Activated CD4-positive, alpha-beta T cell treated with anti-CD3 and anti-CD28 coated beads for 4 hours (primary cell): ENCODE measurements at places on chromosomes 16 and 17.

- no peak for DNase-seq
These were observed 13.5 kb downstream of the CUEDC1 start for GRCh38 chr17:57941384-57942370.

DNA sequence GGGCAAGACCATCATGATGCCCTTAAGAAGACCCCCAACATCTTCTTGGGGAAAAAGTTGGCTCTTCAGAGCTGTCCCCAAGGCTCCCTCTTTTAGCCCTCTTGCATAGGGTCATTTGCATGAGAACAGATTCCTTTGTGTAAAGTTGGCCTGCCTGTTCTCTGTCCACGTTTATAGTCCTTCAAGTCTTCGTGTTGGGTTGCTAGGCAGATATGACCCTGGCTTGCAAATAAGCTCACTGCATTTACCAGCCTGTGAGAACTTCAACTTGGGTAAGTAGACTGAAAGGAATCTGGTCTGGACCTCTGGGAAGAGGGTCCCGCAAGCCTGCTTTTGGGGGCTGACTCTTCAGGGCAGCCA is 2.9 kb downstream of the ARSG start:
- DNase-seq, result no peak

- DNase-seq, result no peak
These were observed 3.2 kb upstream of the SLC47A2 start for GRCh38 chr17:19719355-19720209.

GRCh38 chr16:10590342-10590741 is 9.9 kb upstream of the EMP2 start:
- DNase-seq, result no peak

- DNase-seq, result no peak
These were observed 77.1 kb downstream of the NXN start for GRCh38 chr17:902463-902862.

DNA sequence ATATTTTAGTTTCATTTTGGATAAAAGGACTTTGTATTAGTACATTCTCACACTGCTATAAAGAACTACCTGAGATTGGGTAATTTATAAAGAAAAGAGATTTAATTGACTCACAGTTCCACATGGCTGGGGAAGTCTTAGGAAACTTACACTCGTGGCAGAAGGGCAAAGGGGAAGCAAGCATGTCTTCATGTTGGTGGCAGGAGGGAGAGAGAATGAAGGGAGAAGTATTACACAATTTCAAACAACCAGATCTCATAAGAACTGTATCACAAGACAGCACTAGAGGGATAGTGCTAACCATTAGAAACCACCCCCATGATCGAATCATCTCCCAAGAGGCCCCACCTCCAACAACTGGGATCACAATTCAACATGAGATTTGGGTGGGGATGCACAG is 142.9 kb downstream of the USP31 start:
- DNase-seq, result no peak

GRCh38 chr17:27647765-27648164 is 16.8 kb downstream of the LGALS9 start:
- no peak for DNase-seq

- DNase-seq, result no peak
These were observed 27.1 kb downstream of the ARSG start for GRCh38 chr17:68318103-68318991.

- DNase-seq, result no peak
These were observed 32.2 kb downstream of the PRSS54 start for GRCh38 chr16:58262592-58262991.

GRCh38 chr17:28584434-28584833 is 7.7 kb upstream of the ALDOC start:
- DNase-seq, result no peak

DNA sequence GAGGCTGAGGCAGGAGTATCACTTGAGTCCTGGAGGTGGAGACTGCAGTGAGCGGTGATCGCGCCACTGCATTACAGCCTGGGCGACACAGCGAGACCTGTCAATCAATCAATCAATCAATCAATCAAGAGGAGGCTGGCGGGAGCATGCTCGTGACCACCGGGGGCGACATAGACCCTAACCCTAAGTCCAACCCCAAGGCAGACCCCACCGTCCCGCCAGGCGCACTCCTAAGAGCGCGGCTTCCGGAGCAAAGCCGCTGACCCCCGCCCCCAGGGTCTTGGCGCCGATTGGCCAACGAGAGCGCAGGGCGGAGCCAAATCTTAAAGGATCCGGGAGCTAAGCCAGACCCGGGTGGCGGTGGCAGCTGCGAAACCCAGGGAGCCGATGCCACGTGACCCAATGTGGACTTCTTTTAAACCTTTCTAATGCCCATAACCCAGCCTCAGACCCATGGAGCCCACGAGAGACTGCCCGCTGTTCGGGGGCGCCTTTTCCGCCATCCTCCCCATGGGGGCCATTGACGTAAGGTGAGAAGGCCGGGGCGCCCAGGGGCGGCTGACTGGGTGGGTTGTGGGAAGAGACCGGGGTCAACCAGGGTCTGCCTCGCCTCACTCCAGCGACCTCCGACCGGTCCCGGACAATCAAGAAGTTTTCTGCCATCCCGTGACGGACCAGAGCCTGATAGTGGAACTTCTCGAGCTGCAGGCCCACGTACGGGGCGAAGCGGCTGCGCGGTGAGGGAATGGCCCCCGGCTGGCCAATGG is at the start of gene RANGRF:
TSS of gene RANGRF (plus strand) at position 335 of the 767 bp plus-strand sequence. CDS start at position 454, 119 bp downstream.
- peak; percentile 76 for DNase-seq

GRCh38 chr16:81195885-81196534 is 42.5 kb upstream of the BCO1 start:
- no peak for DNase-seq

DNA sequence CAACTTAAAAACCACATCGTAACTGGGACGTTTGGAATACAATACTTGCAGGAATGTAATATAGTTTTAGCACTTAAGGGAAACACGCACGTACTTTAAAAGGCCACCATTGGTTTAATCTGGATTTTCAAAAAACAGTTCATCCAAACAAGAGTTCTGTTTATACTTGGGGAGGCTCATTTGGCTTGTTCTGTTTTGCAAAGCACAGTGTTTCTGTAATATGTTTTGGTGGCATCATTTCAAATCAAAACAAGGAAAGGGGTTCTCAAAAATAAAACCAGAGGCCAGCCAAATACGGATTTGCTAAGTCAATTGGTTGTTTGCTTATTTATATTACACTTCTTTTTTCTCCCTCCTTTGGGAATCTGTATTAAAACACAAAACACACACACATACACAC is 656.1 kb upstream of the SOX9 start:
- no peak for DNase-seq

GRCh38 chr16:85681255-85681654 is 7.5 kb downstream of the GINS2 start:
- no peak for DNase-seq

DNA sequence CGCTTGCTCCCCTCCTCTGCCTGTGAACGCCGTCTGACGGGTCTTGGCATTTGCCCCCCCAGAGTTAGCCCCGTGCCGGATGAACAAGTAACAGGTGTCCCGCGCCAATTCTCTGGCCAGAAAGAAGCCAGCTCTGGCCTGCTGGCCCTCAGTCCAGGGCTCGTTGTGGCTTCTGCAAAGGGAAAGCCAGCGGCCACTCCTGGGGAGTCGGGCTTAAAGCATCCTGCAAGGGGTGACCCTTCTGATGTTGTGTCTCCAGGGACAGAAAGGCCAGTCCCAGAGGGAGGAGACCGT is 18.4 kb upstream of the OSGIN1 start:
- no peak for DNase-seq

GRCh38 chr17:29291163-29291752 is 2.7 kb downstream of the NUFIP2 start:
- no peak for DNase-seq

GRCh38 chr17:43986225-43986981 is 18.0 kb upstream of the NAGS start:
- no peak for DNase-seq

- DNase-seq, result no peak
These were observed 6.0 kb upstream of the KCNH6 start for GRCh38 chr17:63516910-63517824.

DNA sequence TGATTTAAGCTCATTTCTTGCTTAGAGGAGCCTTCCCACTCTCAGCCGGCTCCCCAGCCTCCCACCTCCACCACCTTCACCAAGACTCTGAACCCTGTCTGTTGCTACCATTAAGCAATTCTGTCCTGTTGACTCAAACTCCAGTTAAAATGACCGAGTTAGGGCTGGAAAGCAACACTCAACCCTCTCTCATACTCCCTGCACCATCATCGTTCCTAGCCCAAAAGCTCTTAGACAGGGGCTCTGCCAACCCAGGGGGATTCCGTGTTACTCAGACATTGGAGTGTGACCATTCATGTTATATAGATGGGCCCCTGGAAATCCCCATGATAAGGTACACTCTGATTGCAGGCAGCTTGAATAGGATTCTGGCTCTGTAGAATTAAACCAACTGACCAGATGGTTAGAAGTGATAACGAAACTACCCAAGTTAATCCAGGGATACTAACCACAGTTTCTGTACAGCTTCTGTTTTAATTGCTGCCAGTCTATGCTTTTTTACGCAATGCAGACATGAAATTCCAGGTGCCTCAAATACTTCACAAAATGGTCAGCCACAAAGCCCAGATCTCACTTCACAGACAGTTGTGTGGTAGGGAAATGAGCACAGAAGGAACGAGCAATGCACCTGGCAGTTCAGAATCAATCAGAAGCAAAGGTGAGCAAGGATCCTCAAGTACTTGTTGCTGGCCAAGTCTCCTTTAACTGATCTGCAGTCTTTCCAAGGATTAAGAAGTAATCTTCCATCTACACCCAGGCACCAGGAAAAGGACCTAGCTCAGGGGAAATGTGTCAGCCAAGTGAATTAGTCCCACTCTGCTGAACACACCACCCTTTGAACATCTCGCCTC is 2.1 kb downstream of the SSTR2 start:
- no peak for DNase-seq

DNA sequence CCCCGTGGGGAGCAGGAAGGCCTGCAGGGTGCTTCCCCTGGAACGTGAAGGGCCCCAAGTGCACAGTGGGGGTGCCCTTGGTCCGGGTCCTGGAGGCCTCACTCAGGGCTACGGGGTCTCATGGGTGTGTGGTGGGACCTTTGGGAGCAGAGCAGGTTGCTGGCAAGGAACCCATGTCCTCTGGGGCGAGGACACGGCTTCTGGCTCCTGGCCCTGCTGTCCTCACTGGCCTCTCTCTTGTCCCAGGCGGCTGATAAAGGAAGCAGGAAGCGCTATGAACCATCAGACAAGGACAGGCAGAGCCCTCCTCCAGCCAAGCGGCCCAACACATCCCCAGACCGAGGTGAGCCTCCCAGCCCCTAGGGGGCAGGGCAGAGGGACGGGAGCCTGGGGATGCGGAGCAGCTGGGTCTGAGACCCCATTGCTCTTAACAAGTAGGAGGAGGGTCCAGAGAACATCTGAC is 9.8 kb upstream of the IL17C start:
- DNase-seq, result no peak

GRCh38 chr16:65641049-65641761 is 519.3 kb upstream of the CDH11 start:
- DNase-seq, result no peak

DNA sequence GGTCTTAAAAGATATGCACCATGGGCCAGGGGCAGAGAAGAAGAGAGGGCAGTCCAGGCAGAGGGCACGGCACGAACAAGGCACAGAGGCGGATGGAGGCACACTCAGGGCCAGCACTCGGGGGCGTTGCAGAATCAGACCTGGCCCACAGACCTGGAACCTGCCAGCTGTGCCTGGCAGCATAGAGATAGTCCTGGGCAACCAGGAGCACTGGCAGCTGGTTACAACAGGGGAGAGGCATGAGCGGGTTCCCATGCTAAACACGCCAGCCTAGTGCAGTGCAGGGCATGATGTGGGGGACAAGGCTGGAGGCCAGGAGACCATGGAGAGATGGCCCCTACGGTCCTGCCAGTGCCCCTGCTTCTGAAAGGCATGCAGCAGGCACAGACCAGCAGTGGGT is 56.9 kb upstream of the RBFOX3 start:
- DNase-seq, result no peak

- no peak for DNase-seq
These were observed 772 bp upstream of the NUP93 start for GRCh38 chr16:56728980-56729734.

- DNase-seq, result no peak
These were observed 77.4 kb upstream of the SMIM36 start for GRCh38 chr17:55588446-55589242.

- no peak for DNase-seq
These were observed 44.8 kb upstream of the NOG start for GRCh38 chr17:56548661-56549060.

DNA sequence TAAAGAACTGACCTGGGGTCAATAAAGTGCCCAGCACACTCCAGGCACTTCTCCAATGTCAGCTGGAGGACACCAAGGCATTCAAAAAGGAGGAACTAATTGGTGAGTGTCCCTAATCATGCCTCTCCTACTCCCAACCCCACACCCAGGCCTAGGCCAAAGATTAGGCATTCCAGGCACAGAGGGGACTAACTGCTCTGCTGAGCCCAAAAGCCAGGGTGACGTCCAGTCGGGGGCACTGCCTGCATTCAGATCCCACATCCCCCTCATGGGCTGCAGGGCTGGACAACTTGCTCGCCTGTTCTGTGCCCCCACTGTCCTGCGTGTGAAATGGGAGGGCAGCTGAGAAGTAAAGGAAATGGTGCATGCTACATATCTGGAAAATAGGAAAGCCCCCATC is 115.4 kb downstream of the DYNLRB2 start:
- DNase-seq, result no peak

- no peak for DNase-seq
These were observed 424.9 kb downstream of the SOX9 start for GRCh38 chr17:72545766-72546165.

- DNase-seq, result no peak
These were observed 23.6 kb upstream of the ATP5MC1 start for GRCh38 chr17:48868916-48869500.

DNA sequence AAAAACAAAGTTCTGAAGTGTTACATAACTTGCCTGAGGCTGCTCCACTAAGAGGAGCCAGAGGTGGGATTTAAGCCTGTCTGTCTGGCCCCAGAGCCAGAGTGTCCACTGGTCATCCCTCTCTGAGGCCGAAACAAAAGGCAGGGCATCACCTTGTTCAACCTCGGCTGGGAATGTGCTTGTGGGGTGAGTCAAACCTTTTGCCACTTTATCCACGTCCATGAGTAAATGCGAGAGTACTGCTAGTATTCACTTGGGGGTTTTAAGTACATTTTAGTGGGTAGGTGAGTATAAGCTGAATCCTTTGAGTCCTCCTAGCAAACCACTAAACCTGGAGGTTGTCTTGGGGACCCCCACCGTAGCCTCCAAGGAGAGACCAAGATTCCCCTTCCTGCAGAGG is 103.5 kb downstream of the STX8 start:
- DNase-seq, result no peak

DNA sequence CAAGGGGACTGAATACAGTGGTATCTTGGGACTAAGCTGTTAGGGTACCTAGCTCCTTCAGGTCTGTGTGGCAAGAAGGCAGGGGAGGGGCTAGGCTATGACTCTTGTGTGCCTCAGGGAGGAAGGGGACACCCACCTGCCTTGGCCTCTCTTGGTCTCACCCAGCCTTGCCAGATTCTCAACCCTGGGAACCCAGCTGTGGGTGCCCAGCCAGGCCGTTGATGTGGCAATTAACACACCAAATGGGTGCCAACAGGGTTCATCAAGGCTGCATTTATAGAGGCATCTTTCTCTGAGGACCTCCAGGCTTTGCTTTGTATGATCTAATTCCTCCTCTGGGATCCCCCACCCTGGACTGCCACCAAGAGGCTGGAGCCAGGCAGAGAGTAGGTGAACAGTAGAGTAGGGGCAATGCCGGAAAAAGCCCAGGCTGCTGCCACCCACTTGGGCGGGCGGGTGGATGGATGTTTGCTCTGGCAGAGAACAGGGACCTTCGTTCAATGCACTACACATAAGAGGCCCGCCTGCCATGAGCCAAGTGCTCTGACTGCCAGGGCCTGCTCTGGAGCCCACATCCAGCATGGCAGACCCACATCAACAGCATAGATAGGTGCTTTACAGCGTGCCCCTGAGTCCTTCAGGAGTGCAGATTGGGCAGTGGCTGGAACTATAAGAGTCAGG is 3.2 kb upstream of the ASB16 start:
- DNase-seq, result no peak
